ENCODE measurements at places on chromosomes 12 and 14.

GRCh38 chr14:68268197-68268596, 448.6 kb downstream of the RAD51B start:
- no peak for DNase-seq

- no peak for DNase-seq
These were observed 2.9 kb upstream of the BATF start for GRCh38 chr14:75519394-75519793.

- DNase-seq = peak; percentile 9
These were observed 1.1 kb upstream of the ARG2 start for GRCh38 chr14:67618617-67619063.

DNA sequence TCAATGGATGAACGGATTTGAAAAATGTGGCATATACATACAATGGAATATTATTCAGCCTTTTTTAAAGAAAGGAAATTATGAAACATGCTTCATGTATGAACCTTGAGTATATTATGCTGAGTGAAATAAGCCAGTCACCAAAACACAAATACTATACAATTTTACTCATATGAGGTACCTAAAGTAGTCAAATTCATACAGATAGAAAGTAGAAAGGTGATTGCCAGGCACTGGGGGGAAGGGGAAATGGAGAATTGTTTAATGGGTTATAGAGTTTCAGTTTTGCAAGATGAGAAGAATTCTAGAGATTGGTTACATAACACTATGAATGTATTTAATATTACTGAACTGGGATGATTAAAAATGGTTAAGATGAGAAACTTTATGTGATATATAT, 171.4 kb downstream of the TMTC3 start:
- DNase-seq = no peak

DNA sequence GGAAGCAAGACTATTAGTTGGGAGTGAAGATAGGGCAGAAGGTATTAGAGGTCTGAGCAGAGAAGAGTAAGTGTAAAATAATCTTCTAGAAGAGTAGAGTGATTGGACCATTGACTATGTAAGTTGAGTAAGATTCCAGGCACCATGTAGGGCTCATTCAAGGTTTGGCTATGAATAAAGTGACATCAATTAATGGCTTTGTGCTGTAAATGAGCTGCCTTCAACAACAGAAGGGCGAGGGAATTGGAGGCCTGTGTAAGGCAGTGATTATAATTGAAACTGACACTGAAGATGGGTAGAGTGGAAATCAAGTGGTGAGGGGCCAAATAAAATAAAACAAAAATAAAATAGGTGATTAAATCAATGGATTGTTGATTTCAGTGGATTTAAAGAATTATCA, 26.4 kb downstream of the PTPRQ start:
- DNase-seq = no peak
